Adrenal gland (tissue), 19 donors: ENCODE measurements at places on chromosomes 2 and 18. TPM values are rescaled to one million over a fixed set of nuclear protein-coding genes. Genes with fewer than 3 reads are reported as not detected.

DNA sequence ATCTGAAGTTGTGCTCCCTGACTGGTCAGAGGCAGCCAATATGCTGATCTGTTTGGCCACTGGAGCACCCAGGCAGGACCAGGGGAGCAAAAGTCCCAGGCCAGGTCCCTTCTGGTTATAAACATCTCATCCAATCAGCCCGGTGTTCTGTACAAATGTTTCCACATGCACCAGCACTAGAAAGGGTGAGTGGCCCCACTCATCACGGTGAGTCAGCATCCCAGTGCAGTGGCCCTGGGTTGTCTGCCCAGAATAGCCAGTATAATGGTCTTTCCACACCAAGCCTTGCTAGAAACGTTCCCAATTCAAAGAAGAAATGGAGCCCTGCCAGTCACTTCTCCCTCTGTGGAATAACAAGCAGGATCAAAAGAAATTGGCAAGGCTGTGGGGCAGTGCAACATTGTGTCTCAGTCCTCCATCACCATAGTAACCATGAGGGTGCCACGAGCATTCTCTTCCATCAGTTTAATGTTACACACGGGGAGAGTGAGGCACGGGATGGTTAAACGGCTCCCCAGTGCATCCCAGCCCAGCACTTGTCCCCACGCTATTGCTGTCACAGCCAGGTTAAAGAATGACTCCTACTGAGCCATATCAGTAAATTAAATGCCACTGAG is 174.9 kb downstream of the SEPTIN10 start:
- H3K27me3 ChIP-seq, result no peaks in the 10 kb centered on the region
- H3K4me1 ChIP-seq, result peaks cover 14% of the 10 kb centered on the region
- peak; percentile 71 for DNase-seq
- H3K27ac ChIP-seq, result peak overlapping the region; percentile 55

- no peak overlapping the region for H3K4me3 ChIP-seq
- no peaks in the 10 kb centered on the region for H3K4me1 ChIP-seq
- no peak for DNase-seq
- H3K36me3 ChIP-seq, result no peaks in the 10 kb centered on the region
- H3K27me3 ChIP-seq, result no peaks in the 10 kb centered on the region
Observed at GRCh38 chr2:154097833-154098398, 226.2 kb downstream of the GALNT13 start.

DNA sequence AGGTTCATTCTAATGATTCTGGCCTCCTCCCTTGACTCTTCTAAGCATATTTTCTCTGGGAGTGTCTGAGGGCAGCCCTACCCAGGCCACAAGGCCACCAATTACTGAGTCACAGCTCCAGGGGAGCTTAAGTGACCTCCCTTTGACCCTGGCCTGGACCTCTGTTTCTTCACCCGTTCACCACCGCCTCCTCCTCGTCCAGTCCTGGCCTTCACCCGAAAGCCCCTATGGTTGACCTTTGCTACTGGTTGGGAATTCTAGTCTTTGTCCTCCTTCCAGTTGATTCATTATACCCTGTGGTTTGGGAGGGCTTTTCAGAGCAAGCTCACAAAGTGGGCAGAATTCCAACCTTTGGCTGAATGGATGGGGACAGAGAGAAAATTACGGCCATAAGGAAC is 72.6 kb downstream of the NRP2 start:
- peaks cover 33% of the 10 kb centered on the region for H3K36me3 ChIP-seq
- H3K4me1 ChIP-seq, result peaks cover 34% of the 10 kb centered on the region
- H3K4me3 ChIP-seq, result no peak overlapping the region
- peak; percentile 81 for DNase-seq
- H3K27me3 ChIP-seq, result no peaks in the 10 kb centered on the region

GRCh38 chr2:230913406-230914143 is 11.5 kb downstream of the GPR55 start:
- no peaks in the 10 kb centered on the region for H3K36me3 ChIP-seq
- H3K4me1 ChIP-seq, result no peaks in the 10 kb centered on the region
- no peaks in the 10 kb centered on the region for H3K27me3 ChIP-seq
- no peak overlapping the region for H3K27ac ChIP-seq
- DNase-seq, result no peak

DNA sequence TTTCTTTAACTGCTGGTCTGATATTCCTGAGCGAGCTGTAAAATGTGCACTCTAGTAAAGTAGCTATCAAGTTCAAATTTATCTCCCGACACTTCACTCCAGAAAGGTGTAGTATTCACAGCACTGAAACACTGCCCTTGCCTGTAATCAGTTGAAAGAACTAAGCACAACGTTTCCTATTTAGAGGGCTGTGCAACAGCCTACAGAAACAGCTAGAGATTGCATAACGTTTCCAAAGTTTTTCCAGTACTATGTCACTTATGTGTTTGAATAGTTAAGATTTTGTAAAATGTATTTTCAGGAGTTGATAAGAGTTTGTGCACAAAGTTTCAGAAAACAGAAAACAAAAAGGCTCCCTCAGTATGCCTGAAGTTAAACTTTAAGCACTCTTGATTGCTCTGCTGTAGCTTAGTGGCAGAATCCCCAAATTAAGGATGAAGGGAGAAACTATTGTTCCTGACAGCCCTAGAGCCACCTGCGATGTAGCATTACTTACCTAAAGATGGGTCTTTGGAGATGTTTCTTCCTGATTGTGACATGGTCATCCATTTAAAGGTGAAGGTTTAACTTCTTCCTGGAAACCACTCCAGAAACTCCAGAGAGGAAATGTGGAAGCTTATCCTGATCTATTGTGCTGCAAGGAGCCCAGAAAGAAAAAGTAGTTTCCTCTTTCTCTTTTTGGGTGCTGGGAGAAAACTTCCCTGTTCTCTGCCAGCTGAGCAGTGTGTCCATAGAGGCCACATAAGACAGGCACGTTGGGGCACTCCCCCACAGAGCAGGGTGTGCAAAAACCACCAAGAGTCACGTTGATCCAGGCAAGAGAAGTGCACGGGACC is 536 bp downstream of the PDE1A start:
- DNase-seq, result no peak
- no peaks in the 10 kb centered on the region for H3K27me3 ChIP-seq
- H3K4me3 ChIP-seq, result peak overlapping the region; percentile 6
- H3K36me3 ChIP-seq, result no peaks in the 10 kb centered on the region

DNA sequence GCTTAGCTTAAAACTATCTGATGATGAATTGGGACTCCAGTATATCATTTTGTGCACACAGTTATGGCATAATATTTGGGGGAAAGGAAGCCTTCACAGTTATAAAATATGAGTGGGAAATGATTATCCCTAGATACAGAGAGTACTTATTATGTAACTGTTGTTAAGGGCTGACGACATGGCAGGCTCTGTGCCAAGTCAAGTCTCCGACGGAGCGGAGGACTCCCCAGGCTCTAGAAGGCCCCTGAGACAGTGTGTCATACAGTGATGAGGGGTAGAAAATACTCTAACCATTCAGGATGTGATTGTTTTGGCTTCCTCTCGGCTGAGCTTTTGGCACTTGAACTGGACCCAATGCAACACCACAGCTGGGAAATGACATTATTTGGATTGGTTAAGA is 211.8 kb downstream of the SLC8A1 start:
- H3K27me3 ChIP-seq, result no peaks in the 10 kb centered on the region
- no peak overlapping the region for H3K27ac ChIP-seq
- DNase-seq, result peak; percentile 75
- H3K4me1 ChIP-seq, result peaks cover 14% of the 10 kb centered on the region
- H3K36me3 ChIP-seq, result no peaks in the 10 kb centered on the region

- no peak overlapping the region for H3K4me3 ChIP-seq
- no peaks in the 10 kb centered on the region for H3K4me1 ChIP-seq
- DNase-seq, result no peak
Observed at GRCh38 chr2:169705927-169706326, 11.7 kb downstream of the PHOSPHO2 start.

GRCh38 chr2:168434146-168434545 is 21.9 kb upstream of the CERS6 start:
- H3K27me3 ChIP-seq, result no peaks in the 10 kb centered on the region
- H3K36me3 ChIP-seq, result no peaks in the 10 kb centered on the region
- no peak overlapping the region for H3K27ac ChIP-seq
- no peak overlapping the region for H3K4me3 ChIP-seq
- DNase-seq, result no peak
- H3K4me1 ChIP-seq, result no peaks in the 10 kb centered on the region

GRCh38 chr2:207498427-207498826 is 31.3 kb upstream of the CREB1 start:
- no peak for DNase-seq
- H3K4me1 ChIP-seq, result no peaks in the 10 kb centered on the region
- no peak overlapping the region for H3K27ac ChIP-seq
- no peak overlapping the region for H3K4me3 ChIP-seq
- no peaks in the 10 kb centered on the region for H3K36me3 ChIP-seq

- H3K27ac ChIP-seq, result no peak overlapping the region
- no peak overlapping the region for H3K4me3 ChIP-seq
- DNase-seq, result no peak
- no peaks in the 10 kb centered on the region for H3K36me3 ChIP-seq
- H3K27me3 ChIP-seq, result no peaks in the 10 kb centered on the region
- H3K4me1 ChIP-seq, result peaks cover 5% of the 10 kb centered on the region
Observed at GRCh38 chr18:25166113-25166512, 185.9 kb downstream of the ZNF521 start.

GRCh38 chr2:202488671-202489070 is 112.5 kb downstream of the BMPR2 start:
- no peak overlapping the region for H3K27ac ChIP-seq
- no peak overlapping the region for H3K4me3 ChIP-seq
- no peak for DNase-seq
- H3K27me3 ChIP-seq, result no peaks in the 10 kb centered on the region

DNA sequence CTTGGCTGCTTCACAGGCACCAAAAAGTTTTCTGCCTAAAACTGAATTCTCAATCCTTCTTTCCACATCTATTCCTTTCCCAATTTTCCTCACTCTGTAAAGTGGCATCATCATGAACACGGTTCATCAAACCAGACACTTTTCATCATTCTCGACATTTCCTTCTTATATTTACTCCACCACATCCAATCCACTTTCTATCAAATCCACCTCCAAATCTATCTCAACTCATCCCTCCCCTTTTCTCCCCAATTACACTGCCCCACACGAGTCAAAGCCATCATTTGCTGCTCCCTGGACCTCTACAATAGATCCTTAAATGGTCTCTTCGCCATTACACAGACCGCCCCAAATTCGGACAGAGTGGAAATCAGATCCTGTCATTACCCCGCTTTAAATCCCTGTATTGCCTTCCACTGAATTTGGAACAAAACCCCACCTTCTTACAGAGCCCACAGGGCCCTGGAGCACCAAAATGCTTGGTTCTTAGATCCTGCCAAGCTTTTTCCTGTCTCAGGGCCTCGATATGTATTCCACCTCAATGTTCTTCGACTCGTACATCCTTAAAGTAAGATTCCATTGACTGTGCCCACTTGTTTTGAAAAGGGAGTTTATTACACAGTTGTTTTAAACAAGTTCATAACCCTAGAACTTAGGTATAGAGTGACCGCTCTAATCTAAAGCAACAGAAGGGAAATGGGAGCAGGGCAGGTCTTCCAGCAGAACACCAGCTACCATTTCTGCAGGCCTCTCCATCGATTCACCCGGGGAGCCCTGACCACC is 856 bp downstream of the ACAA2 start:
- peak overlapping the region; percentile 92 for H3K27ac ChIP-seq
- H3K4me1 ChIP-seq, result peaks cover 15% of the 10 kb centered on the region
- H3K36me3 ChIP-seq, result no peaks in the 10 kb centered on the region
- no peak for DNase-seq
- no peaks in the 10 kb centered on the region for H3K27me3 ChIP-seq
- H3K4me3 ChIP-seq, result peak overlapping the region; percentile 60

DNA sequence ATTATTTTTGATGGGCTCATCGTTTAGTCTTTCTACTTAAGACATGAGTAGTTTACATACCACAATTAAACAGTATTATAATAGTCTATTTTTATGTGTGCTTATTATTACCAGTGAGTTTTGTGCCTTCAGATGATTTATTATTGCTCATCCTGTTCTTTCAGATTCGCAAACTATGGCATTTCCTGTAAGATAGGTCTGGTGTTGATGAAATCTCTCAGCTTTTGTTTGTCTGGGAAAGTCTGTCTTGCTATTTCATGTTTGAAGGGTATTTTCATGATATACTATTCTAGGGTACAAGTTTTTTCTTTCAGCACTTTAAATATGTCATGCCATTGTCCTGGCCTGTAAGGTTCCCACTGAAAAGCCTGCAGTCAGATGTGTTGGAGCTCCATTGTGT is 101.3 kb downstream of the DNAH7 start:
- no peaks in the 10 kb centered on the region for H3K4me1 ChIP-seq
- no peak overlapping the region for H3K27ac ChIP-seq
- H3K27me3 ChIP-seq, result no peaks in the 10 kb centered on the region

DNA sequence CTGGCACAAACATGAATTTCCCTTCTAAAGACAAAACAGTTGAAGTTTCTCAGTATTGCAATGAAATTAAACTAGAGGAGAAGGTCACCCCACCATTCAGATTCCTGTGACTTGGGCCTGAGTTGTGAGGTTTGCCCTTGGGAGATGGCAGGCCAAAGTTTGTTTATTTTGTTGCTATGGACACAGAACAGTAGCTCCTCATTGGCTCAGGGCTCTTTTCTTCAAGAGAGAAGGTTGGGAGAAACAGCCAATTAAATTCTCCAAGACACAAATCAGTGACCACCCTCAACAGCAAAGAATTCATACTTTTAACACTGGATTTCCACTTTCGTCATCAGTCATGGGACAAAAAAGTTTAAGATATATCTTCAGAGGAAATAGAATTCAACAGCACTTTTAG is at the start of gene FLACC1:
TSS of gene FLACC1 (minus strand) at position 125 of the 400 bp plus-strand sequence. CDS start 5,941 bp downstream, outside the sequence.
- no peaks in the 10 kb centered on the region for H3K27me3 ChIP-seq
- peak; percentile 78 for DNase-seq
- no peak within 1 kb of the TSS for H3K4me3 ChIP-seq
- peak within 1 kb of the TSS; percentile 63 for H3K27ac ChIP-seq

GRCh38 chr18:25298853-25299274 is 53.1 kb downstream of the ZNF521 start:
- peak overlapping the region; percentile 24 for H3K27ac ChIP-seq
- peaks cover 12% of the 10 kb centered on the region for H3K4me1 ChIP-seq
- H3K27me3 ChIP-seq, result no peaks in the 10 kb centered on the region
- H3K36me3 ChIP-seq, result no peaks in the 10 kb centered on the region
- DNase-seq, result peak; percentile 27

DNA sequence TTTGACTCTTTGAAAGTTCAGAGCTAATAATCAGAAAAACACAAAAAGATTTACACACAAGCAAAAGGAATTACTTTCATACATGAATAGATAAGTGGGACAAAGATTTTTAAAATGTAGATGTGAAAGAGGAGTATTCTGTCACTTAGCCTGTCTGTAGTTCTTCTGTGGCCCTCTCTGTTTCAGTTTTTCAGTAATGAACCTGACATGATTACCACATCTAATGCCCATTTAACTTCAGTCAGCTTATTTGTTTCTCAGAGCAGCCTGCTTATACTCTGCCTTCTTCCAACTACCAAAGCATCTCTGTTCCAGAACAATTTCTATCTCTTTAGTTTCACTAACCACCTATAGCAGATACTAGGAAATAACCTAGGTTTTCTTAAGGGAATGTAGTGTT is 34.4 kb upstream of the ACADL start:
- H3K4me3 ChIP-seq, result no peak overlapping the region
- DNase-seq, result no peak
- no peaks in the 10 kb centered on the region for H3K36me3 ChIP-seq
- no peaks in the 10 kb centered on the region for H3K4me1 ChIP-seq

IMP4 gene
- 75.2 TPM for total RNA-seq

DYSF gene
- total RNA-seq, result 3.2 TPM

MOGAT1 gene
- total RNA-seq, result not detected

CNTNAP5 gene
- 4.9 TPM for total RNA-seq

REG3A gene
- total RNA-seq, result 0.65 TPM

SLC30A3 gene
- total RNA-seq, result 1.6 TPM

FSHR gene
- 0.42 TPM for total RNA-seq

METTL8 gene
- 19.1 TPM for total RNA-seq
